ENCODE measurements at places on chromosomes 7 and 10. TPM values are rescaled to one million over a fixed set of nuclear protein-coding genes. Genes with fewer than 3 reads are reported as not detected.

NACAD gene
- 5.3 TPM for total RNA-seq

SEMA3D gene
- 1.9 TPM for total RNA-seq

SPOCK2 gene
- total RNA-seq, result 7.5 TPM

C7orf33 gene
- not detected for total RNA-seq

BRI3 gene
- 162 TPM for total RNA-seq

CCL24 gene
- not detected for total RNA-seq

All from cardiac septum (tissue), 1 donor.